H4 (cell line): ENCODE measurements at places on chromosomes 1 and 21.
A peak's percentile ranks its signal among the peaks of the same experiment; 100 is the strongest.

DNA sequence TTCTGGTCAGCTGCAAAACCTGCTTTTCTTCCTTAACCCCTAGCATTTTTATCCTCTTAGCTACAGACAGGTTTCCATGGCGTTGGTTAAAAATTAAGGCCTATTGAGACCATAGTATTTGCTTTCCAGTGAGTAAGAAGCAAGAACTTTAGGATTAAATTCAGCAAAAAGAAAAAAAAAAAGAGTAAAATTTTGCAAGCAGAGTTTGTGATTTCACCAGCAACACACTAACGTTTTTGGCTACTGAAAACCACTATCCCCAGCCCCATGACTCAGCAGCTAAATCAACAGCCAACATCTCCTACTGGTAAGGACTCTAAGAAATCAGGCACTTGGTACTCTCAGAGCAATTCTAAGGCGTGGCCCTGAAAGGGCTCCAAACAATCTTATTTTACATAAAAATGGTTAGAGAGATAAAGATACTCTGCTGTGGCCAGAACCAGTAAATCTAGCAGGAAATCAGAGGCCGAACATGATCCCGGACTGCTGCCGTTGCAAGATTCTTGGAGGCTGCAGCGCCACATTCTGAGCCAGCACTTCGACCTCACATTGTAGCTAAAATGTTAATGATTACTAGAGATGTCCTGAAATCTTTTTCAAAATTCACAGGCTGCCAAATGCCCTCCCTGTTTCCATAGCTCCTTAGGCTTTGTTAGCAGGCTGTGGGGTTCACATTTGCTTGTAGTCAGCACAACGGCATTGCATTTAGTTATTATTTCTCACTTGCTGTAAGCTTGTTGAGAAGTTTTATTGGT lies 1.6 kb upstream of the ENO1 start:
- peak; percentile 91 for DNase-seq

DNA sequence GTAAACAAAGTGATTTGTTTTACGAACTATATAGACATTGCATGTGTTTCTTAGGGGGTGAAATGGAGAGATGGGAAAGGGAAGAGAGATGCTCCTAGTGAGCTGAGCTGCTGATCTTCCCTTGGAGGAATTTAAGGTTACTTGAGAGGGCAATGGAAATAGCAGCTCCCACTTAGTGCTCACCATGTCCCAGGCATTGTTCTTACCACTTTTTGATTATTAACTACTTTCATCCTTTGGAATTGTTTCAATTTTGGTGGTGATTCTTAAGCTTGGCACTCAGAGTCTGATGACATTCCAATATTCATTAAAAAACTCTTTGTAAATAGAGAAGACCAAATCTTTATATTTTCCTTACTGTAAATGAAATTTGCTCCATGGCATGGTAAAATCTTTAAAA lies 124.9 kb downstream of the ITSN1 start:
- no peak for DNase-seq

- no peak for DNase-seq
Measured at GRCh38 chr1:175208773-175209492, 16.4 kb upstream of the KIAA0040 start.

- peak; percentile 72 for DNase-seq
Measured at GRCh38 chr1:206479183-206480125, 9.2 kb downstream of the IKBKE start.

DNA sequence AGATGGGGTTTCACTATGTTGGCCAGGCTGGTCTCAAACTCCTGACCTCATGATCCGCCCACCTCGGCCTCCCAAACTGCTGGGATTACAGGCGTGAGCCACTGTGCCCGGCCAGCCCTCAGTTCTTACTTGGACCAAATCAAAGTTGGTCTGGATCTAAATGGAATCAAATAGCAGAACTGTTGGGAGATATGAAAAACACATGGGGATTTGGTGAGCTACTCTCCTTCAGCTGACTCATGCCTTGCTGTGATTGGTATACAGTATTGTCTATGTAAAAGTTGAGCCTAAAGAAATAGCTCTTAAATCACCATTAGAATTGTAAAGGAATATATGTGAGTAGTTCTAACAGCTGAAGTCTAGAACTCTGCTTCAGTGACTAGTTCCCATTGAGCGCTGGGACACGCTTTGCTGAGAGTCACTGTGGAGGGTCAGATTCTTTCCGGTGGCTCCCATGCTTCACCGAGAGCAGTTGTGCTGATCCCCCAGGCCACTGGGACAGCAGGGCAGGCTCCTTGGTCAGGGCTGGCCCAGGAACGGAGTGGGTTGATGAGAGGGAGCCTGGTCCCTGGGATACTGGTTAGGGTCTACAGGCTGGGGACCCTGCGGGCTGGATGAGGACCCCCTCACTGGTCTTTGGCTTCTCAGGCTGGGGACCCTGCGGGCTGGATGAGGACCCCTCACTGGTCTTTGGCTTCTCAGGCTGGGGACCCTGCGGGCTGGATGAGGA lies 14.0 kb downstream of the PKNOX1 start:
- DNase-seq: no peak

- DNase-seq: no peak
Measured at GRCh38 chr21:34671462-34671861, 2.7 kb downstream of the CLIC6 start.

GRCh38 chr1:67308136-67308535 lies 463 bp downstream of the IL12RB2 start:
- DNase-seq: no peak

DNA sequence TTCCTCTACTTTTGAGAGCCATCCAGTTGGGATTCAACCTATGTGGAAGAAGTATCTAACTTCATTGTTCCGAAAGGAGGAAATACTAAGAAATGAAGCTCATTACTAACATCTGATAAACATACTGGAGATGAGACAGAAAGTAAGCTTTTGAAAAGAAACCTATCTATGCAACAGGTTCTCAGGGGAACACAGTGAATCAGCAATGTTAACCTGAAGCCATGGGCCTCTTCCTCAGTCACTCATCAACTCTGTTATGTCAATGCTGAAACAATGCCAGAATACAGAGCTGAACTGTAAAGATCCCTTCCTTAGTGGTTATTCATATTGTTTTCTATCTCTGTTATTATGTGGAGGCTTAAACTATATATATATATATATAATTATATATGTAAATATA lies 55.5 kb upstream of the ESRRG start:
- no peak for DNase-seq

DNA sequence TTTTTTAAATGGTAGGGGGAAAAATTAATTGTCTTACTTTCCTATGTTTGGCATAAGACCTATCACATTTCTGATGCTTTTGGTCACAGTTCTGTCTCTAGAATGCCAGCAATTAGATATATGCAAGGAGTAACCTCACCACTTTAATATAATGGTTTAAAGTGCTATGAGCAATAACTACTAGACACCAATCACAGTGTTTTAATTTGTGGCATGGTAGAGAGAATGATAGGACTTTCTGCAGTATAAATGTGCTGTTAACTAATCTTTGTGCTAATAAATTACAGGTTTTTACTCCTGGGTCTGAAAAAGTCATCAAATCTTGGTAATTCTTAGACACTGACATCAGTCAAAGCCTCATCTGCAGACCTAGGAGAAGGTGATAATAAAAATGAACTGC lies 2110.3 kb downstream of the NCAM2 start:
- DNase-seq: no peak

DNA sequence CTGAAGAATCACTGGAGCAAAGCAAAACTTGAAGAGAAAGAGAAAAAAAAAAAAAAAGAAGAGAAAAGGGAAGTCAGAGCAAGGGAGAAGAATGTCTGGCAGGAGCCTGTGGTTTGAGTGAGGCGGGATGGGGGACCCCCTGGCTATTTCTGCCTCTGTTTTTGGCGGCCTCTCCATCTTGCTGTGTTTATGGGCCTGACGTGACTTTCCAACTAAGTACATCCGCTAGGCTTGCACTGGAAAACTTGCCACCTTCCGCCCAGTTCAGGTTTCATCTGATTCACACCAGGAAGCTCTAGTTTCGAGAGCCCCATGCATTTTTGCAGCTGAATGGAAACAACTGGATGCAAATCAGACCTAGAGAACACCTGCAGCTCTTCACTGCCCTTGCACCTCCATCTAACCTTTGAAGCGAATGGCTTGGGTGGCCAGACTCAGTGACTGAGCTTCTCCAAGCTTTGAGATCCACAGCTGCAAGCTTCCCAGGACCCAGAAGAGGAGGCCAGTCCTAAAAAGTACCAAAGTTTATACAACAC lies 28.0 kb downstream of the TBX15 start:
- no peak for DNase-seq

DNA sequence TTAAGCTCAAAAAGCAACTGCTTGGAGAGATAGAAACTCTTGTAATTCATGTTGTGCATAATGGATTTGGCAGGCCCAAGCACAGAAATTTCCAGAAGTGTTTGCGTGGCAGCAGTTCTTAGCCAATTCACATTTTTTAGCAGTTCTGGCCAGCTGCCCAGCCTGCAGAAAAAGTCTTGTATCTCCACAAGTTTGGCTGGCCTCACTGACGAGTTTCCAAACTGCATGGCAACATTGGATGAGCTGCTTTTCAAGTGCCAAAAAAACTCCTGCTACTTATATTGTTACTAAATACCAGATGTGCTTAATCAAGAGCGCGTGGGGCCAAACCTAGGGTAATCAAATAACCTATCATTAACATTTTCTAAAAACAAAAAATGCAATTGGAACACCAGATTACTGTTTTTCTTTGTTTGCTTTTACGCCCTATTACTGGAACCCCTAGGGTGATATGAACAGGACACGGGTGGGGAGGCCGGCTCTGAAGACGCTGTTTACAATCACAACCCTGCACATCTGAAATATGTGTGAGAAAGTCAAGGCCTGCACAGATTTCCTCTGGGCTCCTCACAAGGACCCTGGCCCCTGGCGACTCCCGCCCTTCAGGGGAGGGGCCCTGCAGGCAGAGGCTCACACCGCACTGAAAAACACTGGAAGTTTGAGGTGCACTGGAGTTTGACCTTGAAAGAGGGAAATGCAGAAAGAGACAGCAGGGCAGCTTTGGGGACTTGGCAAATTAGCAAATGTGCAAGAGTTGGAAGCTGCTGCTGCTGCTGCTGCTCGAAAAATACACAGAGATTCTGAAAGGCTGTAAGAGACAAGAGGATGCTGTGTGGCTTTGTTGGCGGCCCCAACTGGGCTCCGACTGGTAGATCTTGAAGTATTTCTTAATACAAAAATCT lies 55.2 kb upstream of the TARBP1 start:
- DNase-seq: peak; percentile 87

DNA sequence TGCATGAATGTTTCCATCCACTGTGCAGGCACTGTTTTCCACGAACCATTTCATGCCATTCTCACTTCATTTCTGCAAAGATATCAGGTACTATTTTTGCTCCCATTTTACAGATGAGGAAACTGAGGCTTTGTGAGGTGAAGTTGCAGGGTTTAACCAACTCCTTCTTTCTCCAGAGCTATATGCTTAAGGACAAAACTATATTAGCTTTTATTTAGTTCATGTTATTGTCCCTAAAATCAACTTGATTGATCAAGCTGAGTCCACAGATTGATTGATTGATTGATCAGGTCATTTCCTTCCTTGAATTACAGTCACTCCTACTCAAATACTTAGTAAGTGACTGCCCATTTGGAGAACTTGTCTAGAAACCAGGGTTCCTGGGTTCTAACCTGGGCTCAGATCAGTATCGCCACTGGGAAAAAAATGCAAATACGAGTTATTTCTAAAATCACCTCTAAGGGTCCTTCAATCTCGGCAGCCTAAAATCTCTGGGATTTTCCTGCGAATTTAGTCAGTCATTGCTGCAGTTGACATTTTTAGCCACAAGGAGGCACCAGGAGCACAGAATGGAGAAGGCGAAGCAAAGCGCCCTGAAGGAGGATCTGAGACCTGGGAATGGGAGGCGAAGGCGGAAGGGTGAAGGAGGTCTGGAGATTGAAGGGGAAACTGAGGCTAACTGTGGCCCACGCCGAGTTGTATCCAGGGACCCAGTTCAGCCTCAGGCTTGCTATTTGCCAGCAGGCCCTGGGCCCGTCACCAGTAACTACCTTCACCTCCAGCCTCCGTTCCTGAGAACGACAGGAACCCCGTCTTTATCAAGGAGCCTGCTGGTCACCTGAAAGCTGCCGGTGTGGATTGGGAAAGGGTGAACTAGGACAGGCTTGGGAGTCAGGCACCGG lies 14.3 kb upstream of the MUL1 start:
- DNase-seq: peak; percentile 75

DNA sequence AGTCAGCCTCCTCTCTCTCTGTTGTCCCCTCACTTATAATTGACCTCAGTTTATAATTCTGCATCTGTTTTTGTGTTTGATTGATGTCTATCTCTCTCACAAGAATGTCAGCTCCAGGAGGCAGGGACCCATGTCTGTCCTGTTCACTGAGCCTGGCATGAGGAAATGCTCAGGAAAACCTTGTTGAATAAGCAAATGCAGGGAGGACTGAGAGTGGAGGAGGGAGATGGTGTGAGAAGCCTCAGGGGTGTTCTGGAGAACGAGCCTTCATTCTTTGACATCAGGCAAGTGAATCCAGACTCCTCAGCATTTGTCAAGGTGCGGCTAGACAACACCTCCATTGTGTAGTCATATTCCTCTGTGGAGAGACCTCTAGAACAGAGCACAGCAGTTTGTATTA lies 45.5 kb downstream of the MAN1C1 start:
- no peak for DNase-seq

DNA sequence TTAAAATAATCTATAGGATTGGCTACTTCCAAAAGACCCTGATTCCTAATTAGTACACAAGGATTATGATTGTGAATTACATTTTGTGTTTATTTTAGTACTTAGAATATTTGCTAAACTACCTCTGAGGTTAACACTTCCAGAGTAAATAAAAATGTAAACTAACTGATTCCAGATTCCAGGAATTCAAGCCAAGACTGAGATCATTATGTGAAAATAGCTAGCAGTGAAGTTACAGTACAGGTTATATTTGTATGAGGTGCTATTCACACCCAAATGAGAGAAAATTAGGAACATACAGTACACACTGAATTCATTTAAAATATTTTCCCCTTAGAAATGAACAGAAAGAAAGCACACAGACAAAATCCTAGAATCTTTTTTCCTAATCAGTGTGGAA lies 28.8 kb downstream of the TTLL7 start:
- no peak for DNase-seq

DNA sequence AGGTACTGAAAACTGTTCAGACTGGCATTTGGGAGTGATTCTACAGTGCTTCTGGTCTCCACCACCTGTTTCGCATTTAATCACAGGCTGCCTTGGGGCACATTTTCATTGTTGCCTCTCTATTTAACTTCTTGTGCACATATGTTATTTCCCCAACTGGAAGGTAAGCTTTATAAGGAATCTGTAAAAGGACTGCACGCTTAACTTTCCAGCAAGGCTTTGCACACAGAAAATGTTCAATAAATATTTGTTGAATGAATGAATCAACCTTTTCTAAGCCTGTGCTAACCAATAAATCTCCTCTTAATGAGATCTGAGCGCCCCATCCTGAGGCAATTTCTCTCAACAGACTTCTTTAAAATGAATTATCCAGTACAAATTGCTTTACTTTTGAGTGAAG lies 84.3 kb upstream of the ARHGAP29 start:
- DNase-seq: no peak

- DNase-seq: no peak
Measured at GRCh38 chr1:199909137-199909536, 118.4 kb upstream of the NR5A2 start.

DNA sequence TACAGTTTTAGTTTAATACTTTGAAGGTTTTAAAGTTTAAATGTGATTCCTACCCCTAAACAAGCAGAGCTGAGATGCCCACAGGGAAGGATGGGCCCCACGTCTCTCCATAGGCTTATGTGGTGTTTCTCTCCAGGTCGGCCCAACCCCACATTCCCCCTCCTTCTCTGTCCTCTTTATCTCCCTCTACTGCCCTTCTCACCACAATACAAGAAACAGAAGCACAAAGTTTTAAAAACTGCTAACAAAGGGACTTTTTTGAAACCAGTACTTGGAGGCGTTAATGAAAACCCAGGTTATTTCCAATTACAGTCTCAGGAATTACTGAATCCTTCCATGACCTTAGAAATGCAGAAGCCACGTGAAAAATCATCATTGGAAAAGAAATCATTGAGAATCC lies 324.0 kb downstream of the NTNG1 start:
- no peak for DNase-seq
